B cell (primary cell): ENCODE measurements at places on chromosomes 5 and 9.

GRCh38 chr5:73118391-73118973 lies 1.9 kb upstream of the TMEM171 start:
- DNase-seq = no peak

DNA sequence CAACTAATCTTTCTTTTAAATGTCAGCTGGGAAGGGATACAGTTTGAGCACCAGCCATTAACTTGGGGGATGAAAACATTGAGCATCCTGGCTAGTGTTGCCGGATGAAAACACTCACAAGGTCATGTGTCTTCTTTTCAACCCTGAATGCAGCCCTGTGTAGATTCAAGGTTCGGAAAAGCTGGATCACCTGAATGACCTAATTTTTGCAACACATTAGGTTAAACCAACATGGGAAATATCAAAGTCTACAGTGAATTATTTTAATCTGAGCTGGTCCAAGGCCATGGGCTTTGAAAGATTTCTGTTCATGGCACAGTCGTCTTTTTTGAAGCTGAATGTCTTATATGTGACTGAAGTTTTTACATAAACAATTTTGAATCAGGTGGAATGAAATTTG lies 281.2 kb downstream of the ARHGEF28 start:
- DNase-seq = no peak

- DNase-seq = no peak
Observed at GRCh38 chr5:172672681-172673080, 31.6 kb downstream of the NEURL1B start.

- DNase-seq = no peak
Observed at GRCh38 chr9:13377171-13377925, 97.9 kb upstream of the MPDZ start.

- DNase-seq = no peak
Observed at GRCh38 chr9:129910628-129911567, 75.6 kb downstream of the USP20 start.

DNA sequence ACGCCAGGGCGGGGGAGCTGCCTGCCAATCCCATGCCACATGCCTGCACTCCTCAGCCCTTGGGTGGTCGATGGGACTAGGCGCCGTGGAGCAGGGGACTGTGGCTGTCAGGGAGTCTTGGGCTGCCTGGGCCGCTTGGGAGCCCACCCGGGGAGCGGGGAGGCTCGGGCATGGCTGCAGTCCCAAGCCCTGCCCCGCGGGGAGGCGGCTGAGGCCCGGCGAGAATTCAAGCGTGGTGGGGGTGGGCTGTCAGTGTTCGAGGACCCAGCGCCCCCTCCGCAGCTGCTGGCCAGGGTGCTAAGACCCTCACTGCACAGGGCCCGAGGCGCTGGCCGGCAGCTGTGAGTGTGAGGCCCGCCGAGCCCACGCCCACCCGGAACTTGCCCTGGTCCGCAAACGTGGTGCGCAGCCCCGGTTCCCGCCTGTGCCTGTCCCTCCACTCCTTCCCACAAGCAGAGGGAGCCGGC lies 83.2 kb upstream of the DMRTA1 start:
- DNase-seq = no peak

- no peak for DNase-seq
Observed at GRCh38 chr5:168852329-168852728, 273.2 kb upstream of the PANK3 start.
